Ovary (tissue), 10 donors: ENCODE measurements at places on chromosomes 5 and 9. TPM values are rescaled to one million over a fixed set of nuclear protein-coding genes. Genes with fewer than 3 reads are reported as not detected.

Gene MEIKIN
- not detected for total RNA-seq

DNA sequence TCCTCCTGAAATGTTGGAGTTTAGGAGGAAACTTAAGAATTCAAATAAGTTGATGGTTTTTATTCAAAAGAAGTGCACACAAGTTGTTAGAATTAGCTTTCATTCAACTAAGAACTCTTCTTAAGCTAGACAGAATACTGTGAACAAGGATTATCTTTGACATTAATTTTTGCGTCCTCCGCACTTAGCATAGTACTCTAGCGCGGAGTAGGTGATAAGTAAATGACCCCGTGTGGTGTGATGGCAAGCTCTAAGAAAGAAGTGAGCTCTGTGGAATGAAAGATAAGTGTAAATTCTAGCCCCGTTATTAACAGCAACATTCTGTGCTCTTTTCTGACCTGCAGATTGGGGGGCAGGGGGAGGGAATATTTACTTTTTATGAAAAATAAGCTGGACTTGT, 1.0 kb downstream of the BRIX1 start:
- no peak overlapping the region for H3K27ac ChIP-seq
- H3K4me1 ChIP-seq, result peaks cover 6% of the 10 kb centered on the region
- H3K36me3 ChIP-seq, result no peaks in the 10 kb centered on the region
- H3K27me3 ChIP-seq, result no peaks in the 10 kb centered on the region
- H3K4me3 ChIP-seq, result peak overlapping the region; percentile 87

Gene IRF1
- total RNA-seq, result 31.3 TPM

DNA sequence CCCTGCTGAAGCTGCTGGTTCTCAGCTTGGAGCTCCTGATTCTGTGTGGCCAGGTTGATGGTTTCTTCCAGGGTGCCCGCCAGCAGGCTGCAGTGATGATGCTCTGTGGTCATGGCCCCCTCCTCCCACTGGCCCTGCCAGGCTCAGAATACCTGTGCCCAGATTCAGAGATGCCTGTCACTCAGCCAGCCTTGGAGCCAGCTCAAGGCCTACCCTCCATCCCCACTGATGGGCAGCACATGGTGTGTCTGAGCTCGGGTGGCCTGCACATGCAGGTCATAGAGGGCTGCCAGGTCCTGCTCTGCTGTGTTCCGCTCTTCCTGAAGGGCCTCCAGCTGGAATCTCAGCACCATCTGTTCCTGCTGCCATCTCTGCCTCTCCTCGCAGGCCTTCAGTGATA, 5.4 kb downstream of the SLC35A4 start:
- no peaks in the 10 kb centered on the region for H3K36me3 ChIP-seq
- H3K4me1 ChIP-seq, result peaks cover 15% of the 10 kb centered on the region
- H3K27ac ChIP-seq, result peak overlapping the region; percentile 1
- no peak for DNase-seq
- no peak overlapping the region for H3K4me3 ChIP-seq

Gene GRK6
- total RNA-seq, result 13.6 TPM

DNA sequence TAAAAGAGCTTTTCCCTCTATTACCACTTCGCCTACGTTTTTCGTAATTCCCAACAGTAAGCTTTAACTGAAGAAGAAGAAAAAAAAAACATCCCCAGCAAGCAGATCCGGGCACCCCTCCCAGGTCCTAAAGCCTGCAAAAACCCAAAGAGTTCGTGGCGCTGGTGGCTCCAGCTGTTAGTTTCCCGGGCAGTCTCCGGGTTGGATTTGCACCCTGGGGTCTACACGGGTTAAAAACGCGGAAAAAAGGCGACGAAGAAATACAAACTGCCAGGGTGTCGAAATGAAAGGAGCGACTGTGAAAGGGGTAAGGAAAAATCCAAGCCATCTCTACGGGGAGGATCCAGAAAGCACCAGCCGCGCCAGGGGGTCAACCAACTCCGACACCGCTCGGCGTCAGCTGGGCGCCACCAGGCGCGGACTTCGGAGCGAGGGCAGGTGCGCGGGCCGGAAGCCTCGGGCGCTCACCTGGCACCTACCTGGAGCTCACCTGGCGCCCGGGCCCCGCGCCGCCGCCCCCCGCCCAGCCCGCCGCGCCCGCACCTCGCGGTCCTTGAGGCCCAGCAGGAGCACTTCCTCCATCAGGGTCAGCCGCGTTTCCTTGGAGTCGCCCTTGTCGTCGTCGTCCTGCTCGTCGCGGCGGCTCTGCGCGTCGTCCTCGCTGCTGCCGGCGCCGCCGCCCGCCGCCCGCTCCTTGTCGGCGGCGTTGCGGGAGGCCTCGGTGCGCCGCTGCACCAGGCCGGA, 680 bp downstream of the GOLPH3 start:
- no peaks in the 10 kb centered on the region for H3K36me3 ChIP-seq
- peak overlapping the region; percentile 99 for H3K27ac ChIP-seq
- H3K4me1 ChIP-seq, result peaks cover 4% of the 10 kb centered on the region
- H3K4me3 ChIP-seq, result peak overlapping the region; percentile 92
- H3K27me3 ChIP-seq, result no peaks in the 10 kb centered on the region

DNA sequence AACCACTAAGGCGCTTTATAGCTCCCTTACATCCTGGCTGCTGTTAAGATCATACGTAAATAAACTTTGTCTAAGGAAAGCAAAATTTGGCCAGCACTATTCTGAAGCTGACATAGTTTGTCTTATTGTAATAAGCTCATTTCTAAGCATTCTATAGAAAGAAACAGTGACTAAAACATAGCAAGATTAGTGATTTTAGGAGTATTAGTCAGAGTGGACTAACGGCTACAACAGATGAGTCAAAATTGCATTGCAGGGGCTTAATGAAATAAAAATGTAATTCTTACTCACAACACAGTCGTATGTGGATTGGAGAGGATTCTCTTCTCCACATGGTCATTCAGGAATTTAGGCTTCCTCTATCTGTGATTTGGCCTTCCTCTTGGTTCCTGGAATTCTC, 347.6 kb downstream of the GADD45G start:
- no peaks in the 10 kb centered on the region for H3K4me1 ChIP-seq
- H3K4me3 ChIP-seq, result no peak overlapping the region
- no peak overlapping the region for H3K27ac ChIP-seq
- no peaks in the 10 kb centered on the region for H3K36me3 ChIP-seq
- no peak for DNase-seq
- no peaks in the 10 kb centered on the region for H3K27me3 ChIP-seq

Gene TERT
- total RNA-seq, result not detected

Gene ARL14EPL
- total RNA-seq, result not detected

- no peak overlapping the region for H3K27ac ChIP-seq
- no peaks in the 10 kb centered on the region for H3K36me3 ChIP-seq
- no peaks in the 10 kb centered on the region for H3K4me1 ChIP-seq
- no peak overlapping the region for H3K4me3 ChIP-seq
- H3K27me3 ChIP-seq, result no peaks in the 10 kb centered on the region
Measured at GRCh38 chr5:129496421-129496820, 36.3 kb downstream of the ADAMTS19 start.

DNA sequence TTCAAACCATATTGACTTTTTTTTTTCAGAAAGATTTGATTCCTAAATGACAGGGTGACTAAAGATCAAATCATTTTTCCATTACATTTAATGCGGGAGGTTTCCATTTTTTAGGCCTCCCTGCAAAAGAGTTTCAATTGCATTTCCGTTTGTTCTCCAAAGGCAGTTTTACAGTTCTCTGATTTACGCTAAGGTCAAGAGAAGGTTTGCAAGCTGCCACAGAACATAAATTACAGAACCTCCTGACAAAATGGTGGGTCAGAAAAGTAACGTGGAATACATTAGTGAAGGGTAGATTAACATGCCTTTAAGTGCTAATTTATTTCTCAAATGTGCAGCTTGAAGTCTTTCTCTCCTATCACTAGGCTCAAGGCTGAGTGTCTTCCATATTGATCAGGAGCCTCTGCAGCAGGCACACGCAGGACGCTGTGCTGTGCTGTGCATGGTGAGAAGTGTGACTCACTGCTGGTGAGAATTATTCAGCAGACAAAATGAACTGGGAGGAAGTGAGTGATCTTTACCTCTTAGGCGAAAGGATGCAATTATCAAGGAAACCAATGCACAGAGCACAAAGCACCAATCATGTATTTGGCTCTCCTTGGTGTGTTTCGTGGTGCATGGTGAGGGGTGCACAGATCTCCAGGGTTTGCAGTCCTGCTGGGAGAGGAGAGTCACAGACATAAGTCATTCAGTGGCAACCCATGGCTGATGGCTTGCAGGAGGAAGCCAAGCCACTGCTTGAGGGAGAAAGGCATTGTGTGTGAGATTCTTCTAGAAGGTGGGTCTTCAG, 136.3 kb downstream of the TENT4A start:
- no peaks in the 10 kb centered on the region for H3K4me1 ChIP-seq
- H3K36me3 ChIP-seq, result no peaks in the 10 kb centered on the region
- no peak for DNase-seq
- H3K27me3 ChIP-seq, result no peaks in the 10 kb centered on the region
